ENCODE measurements at places on chromosomes 12 and 14.
A peak's percentile ranks its signal among the peaks of the same experiment; 100 is the strongest.

DNA sequence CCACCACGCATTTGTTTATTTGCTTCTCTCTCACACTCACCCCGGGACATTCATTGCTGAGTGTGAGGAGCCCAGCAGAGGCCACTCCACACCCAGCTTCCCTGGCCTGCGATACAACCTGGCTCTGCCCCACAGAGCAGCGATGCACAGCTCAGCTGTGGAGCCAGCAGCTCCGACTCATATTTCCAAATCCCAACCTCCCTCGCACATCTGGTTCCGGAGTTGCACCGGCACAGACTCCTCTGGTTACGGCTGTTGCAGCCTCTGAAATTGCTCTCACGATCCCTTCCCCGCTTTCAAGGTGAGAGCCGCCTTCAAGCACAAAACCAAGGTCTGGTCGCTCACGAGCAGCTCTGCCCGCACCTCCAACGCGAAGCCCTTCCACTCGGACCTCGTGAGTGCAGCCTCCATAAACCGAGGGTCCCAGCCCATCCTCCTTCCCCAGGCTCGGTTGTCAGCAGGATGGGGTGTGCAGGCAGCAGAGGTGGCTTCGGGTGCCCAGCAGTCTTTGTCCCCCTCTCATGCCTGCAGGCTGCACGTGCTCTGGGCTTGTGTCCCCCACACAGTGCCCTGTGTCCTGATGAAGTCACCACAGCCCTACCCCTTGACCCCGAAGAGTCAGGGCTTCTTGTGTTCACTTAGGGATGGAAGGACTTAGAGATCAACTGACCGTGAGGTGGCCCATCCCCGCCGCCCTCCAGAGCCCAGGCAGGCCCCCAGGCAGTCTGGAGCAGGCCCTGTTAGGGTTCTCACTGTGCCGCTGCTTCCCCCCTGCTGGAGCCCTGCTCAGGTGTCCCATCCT, 184.3 kb downstream of the ADGRD1 start:
- no peak for DNase-seq

DNA sequence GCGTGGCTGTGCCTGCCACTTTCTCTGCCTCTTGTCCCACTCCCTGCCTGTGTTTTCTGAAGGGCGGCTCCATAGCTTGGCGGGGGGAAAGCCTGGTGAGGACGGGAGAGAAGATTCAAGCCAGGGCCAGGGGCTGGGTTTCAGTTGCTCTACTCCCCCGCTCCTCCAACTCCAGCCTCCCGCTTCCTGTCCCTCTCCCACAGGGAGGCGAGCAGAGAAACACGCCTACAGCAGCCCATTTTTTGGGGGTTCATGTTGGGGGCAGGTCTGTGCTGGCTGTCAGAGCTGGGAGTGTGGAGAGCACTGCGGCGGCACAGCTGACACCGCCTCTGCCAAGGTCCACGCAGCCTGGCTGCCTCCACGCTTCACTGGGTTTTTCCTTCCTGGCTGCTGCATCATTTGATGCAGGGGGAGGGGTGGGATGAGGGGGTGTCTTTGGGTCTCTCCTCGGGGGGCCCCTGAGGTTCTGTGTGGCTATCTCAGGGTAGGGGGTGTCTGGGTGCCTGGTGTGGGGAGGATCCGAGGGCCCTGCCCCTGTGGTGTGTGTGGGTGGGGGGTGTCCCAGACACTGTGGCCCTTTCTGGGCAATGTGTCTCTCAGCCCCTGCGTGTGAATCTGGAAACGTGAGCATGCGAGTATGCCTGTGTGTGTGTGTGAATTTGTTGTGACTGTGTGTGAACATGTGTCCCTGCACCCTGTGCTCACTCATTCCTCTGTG, 10.7 kb upstream of the KRT80 start:
- peak; percentile 4 for DNase-seq

GRCh38 chr14:94001501-94002396, 4.6 kb downstream of the CCDC197 start:
- peak; percentile 75 for DNase-seq

GRCh38 chr14:91152499-91152898, 38.6 kb downstream of the DGLUCY start:
- no peak for DNase-seq

DNA sequence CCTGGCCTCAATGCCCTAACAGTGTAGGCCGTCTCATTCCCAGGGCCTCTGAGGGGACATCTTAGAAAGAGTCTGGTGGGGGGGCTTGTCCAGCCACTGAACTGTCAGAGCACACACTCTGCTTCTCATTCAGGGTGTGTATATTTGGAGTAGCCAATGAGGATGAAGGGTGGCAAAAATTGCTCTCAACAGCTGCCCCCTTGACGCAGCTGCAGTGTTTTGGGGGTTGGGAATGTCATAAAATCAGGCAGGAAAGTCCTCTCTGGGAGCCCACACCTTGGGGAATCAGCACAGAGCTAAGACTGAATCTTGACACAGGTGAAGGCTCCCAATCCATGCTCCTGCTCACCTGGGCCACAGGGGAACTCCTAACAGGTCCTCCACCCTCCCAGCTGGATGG, 1.5 kb downstream of the RASAL1 start:
- no peak for DNase-seq

GRCh38 chr14:81147140-81147897, 73.4 kb downstream of the GTF2A1 start:
- no peak for DNase-seq

GRCh38 chr12:45915405-45915804, 75.0 kb downstream of the SCAF11 start:
- DNase-seq: no peak

DNA sequence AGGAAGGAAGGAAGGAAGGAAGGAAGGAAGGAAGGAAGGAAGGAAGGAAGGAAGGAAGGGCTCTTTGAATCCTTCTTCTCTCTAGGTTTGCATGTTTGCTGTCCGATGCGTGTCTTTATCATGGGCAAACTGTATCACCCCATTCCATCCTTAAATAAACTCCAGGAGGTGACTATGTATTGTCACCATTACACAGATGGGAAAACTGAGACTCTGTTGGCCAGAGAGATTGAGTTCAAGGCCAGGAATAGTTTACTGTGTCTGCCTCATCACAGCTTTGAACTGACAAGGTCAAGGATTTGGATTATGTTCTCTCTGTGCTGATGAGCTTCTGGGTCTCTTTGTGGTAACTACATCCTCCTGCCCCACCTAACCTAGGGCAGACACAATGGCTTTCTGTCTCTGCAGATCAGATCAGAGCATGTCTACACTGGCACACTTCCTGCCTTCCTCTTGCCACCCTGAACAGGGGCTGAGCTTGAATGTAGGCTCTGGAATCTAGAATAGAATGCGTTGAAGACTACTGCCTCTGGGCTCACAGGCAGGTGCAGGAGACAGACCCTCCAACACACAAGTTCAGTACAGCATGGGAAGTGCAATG, 78.9 kb upstream of the MAP1LC3B2 start:
- no peak for DNase-seq

DNA sequence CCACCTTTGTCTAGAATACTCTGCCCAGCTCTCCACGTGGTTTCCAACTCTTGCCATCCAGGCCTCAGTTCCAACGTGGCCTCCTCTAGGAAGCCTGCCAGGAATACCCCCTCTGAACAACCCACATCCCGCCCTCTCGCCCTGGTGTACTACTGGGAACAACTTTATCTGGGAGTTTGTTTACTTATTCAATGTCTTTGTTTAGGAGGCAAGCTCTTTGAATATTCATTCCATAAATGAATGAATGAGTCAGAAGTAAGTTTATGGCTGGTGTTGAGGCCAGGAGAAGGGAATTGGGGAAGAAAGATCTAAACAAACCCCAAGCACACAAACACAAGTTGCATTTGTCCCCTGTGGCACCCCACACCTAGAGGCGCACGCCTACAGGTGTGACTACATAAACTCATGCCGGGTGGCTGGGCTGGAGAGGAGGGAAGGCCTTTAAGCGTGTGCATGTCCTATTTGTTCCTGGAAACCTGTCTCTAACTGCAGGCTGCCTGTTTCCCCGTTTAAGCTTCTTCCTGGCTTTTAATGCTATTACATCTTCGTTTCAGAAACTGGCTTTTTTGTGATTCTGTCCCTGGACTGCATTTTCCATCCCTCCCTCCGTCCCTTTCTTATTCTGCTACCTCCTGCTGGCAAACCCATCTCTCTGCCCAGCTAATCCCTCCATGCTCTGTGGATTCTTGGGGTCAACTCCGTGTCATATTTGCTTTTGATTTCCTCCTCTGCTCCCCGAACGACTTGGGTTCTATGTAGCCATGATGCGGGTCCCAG, 57.9 kb downstream of the FZD10 start:
- DNase-seq: no peak

DNA sequence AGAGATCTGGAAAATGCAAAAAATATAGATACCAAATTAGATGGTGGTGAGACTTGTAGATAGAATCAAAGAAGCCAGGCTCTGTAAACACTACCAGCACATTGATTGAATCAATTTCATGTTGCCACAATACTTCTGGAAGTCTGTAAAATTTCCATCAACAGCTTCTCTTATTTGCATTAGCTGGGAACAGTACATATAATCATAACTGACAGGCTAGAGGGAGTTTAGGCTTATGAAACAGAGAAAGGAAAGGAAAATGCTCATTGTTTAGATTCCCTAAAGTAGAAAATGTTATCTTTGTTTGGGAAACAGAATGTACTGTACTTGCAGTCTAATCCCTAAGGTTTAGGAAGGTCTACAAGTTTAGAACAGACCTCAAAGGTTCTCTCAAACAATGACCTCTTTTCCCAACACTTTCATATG, 335.2 kb downstream of the CEP128 start:
- DNase-seq: no peak

- no peak for DNase-seq
Measured at GRCh38 chr14:32698831-32699230, 239.8 kb upstream of the NPAS3 start.

DNA sequence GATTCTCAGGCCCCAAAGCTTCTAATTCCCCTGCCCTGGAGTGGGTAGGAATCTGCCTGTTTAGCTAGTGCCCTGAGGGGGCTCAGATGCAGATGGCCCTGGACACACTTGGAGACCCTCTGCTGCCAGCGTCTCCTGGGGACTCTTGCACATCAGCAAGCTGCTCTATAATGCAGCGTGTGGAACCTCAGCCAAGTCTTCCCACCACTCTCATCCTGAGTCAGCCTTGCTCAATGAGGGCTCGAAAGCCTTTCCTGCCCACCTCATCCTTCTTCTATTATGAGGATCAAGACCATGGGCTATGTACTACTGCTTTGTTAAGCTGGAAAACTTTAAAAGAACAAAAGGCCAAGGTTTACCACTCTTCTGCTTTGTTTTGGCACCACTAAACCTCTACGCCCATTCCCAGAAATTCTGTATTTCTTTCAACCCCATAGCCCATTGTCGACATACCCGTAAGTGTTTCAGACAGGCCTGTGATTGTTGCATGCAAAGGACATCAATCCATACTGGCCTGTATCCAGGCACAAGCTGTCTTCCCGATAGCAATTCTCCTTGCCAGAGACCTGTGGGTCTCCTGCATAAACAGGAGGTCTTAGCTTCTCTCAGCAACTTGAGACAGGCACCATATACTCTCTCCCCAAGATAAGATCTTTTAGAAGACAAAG, 246.9 kb downstream of the DPF3 start:
- no peak for DNase-seq

GRCh38 chr12:128649902-128650301, 173.9 kb downstream of the SLC15A4 start:
- no peak for DNase-seq

- no peak for DNase-seq
Measured at GRCh38 chr14:59262717-59263454, 74.4 kb downstream of the DAAM1 start.

DNA sequence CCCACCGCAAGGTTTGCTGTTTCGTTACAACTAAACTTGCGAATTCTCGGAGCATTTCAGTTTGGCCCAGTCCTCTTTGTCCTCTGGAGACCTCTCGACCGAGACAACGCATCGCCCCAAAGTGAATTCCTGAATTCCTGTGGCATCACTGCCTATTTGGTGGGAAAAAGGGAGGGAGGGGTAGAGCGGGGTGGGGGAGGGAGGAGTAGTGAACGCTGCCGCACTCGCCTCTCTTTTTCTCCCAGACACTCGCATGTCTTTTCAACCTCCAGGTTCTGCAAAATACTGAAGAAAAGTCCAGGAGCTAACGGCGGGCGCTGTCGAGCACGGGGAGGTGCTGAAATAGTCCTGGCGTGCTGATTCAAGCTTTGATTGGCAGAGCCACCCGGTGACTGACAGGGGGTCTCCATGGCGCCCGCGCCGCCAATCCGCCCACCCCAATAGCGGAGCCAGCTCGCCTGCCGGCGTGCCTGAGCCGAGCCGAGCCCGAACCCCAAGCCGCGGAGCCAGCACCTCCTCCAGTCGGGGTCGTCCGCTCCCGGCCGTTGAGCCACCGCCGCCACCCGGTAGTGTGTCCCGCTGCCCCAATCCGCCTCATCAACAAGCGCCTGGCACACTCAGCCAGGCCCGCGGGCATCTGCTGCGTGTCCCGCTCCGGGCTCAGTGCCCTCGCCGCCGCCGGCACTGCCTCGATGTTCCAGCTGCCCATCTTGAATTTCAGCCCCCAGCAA, at the start of gene SIX6:
SIX6 (plus strand) TSS at position 440 of the 731 bp plus-strand sequence; CDS start at position 693, 253 bp downstream.
- no peak for DNase-seq

- DNase-seq: no peak
Measured at GRCh38 chr12:45852508-45852907, 123.0 kb downstream of the ARID2 start.

GRCh38 chr14:34920339-34920738, 45.2 kb upstream of the BAZ1A start:
- no peak for DNase-seq

DNA sequence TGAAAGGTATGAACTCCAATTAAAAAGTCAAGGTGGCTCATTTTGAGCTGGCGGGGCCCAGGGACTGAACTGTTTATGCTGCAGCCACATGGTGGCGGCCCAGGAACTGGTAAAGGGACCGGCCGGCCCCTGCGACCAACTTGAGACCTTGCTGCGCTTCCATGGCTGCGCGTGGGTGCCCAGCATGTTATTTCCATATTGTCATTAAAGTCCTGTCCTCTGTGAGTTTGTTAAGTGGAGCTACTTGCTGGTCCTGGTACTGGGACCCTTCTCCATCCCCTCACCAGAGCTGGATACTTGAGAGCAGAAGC, 62.3 kb downstream of the BEGAIN start:
- DNase-seq: peak; percentile 26

GRCh38 chr12:47034661-47035060, 44.8 kb upstream of the PCED1B start:
- DNase-seq: no peak

DNA sequence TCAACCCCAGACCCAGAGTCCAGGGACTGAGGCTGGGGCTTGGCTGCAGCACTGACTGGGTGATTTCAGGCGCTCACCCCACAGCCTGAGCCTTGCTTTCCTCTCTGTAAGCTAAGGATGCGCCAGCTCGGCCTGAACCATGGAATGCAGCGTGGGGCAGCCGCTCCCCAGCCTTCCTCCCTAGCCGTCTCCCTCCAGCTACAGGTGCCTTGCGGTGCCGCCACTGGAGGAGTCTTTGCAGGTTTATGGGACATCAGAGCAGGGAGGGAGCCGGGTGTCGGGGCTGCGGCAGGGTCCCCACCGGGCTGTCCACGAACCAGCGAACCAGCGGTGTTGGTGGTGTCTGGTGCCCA, 19.4 kb downstream of the PPP2R5C start:
- DNase-seq: no peak

DNA sequence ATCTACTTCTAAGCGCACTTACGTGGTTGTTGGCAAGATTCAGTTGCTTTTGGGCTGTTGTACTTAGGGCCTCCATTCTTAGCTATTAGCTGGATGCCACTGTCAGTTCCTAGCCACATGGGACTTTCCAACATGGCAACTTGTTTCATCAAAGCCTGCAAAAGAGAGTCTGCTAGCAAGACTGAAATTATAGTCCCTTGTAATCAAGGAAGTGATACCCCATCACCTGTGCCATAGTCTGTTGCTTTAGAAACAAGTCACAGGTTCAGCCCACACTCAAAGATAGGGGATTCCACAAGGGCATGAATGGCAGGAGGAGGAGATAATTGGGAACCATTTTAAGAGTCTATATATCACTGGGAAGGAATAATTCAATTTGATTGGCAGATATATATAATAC, 27.1 kb upstream of the SLC17A8 start:
- no peak for DNase-seq
